ENCODE measurements at places on chromosomes 1 and 21.

GRCh38 chr1:228765168-228765946, 30.1 kb downstream of the RHOU start:
- no peak for DNase-seq

DNA sequence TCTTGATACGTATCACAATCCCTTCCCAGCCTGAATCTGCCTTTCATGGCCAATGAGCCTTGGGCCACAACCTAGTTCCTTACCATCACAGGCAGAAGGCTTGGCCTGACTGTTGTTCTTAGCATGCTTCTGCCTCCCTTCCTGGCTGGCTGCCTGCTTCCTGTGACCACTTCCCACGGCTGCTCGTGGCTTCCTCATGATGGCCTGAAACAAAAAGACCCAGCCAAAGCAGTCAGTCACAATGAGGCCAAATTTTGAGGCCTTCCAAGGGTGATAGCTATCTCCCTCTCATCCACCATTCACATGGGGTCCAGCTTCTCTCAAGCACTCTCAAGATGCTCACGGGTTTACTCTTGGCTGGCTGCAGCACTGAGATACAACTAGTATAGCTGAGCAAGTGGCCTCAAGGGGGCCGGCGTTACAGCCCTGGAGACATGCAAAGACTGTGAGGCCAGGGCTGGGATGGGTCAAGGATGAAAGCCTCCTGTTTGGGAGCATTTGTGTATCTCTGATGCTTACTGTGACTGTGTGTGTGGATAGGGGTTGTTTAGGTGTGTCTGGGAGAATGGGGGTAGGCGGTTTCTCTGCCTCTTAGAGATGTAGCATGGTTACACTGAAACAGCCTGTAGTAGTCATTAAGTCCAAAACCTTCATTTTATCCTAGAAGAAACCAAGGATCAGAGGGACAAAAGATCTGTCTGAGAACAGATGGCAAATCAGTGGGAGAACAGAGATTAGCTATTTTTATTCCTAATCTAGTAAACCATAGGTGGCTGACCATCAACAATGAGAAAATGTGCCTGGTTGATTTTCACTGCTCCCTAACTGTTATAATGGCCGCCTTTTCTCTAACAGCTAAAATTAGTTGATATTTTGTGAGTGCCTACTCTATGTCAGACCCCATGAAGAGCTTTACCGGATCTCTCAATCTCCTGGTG, 5.4 kb upstream of the TOE1 start:
- no peak for DNase-seq

DNA sequence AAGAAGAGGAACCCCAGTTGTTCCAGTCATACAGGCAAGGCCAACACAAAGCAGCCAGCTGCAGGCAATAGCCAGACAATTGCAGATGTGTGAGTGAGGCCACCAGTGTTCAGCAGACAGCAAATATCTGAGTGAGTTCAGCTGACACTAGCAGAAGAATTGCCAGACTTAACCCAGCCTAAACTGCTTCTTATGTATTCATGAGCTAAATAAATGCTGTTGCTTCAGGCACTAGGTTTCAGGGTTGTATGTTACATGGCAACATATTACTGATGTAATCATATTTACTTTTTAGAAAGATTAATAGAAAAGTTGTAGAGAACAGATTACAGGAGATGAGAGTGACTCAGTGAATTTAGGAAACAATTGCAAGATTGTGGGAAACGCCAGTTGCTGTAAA, 129.8 kb upstream of the CHODL start:
- no peak for DNase-seq

- DNase-seq = no peak
These were observed 23.9 kb downstream of the IFNAR1 start for GRCh38 chr21:33348706-33349105.

GRCh38 chr1:106290805-106291501, 765.5 kb upstream of the PRMT6 start:
- DNase-seq = no peak

GRCh38 chr1:209421186-209421585, 162.3 kb upstream of the CAMK1G start:
- DNase-seq = no peak
